H54 (cell line): ENCODE measurements at places on chromosomes 4 and X.

DNA sequence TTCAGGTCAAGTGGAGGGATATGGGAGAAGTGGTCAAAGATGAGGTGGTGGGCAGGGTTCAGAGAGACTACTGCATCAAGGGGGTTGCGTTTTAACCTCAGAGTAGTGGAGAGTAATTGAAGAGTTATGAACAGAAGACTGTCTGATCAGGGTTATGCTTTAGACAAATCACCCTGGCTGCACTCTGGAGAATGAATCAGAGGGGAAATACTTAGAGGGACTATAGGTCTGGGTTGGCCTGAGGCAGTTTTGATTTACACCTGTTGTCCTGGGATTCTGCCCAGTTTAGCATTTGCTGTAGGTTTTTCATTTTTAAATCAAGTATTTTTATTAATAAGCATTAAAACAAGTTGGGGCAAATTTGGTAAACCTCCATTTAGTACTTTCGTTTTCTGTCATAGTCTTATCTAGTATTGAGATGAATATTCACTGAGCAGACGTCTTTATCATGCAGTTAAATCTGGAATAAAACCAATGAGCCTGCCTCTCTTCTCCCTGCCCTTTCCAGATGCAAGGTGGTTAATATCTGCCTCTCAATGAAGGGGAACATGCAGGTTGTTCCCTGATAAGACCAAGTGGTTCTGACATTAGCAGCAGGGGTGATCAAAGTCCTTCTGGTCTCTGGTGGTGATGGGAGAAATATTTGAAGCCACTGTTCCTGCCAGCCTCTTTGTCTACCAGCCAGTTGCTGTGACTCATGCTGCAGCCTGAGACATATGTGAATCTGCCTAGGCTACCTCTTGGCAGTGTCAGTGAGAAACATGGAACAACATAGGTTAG, 116.0 kb upstream of the RPS6KA3 start:
- DNase-seq: no peak

DNA sequence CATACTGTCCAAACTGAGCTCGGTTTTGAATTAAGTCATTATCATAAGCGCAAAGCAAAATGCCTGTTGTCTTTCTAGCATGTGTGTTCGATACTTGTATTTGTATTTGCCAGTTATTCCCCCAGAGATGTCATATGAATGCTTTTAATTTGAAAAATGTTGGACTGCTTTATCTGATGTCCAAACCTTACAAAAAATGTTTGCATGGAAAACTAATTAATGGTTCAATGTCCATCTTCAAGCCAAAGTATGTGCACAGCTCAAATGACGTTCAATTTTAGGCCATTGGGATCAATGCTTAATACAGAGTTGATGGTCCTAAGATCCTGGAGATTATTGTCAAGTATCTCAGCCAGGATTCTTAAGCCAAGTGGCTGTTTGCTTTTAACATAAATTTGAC, 17.2 kb upstream of the HPGDS start:
- no peak for DNase-seq

- no peak for DNase-seq
These were observed 148.7 kb downstream of the FSTL5 start for GRCh38 chr4:162015090-162015489.

DNA sequence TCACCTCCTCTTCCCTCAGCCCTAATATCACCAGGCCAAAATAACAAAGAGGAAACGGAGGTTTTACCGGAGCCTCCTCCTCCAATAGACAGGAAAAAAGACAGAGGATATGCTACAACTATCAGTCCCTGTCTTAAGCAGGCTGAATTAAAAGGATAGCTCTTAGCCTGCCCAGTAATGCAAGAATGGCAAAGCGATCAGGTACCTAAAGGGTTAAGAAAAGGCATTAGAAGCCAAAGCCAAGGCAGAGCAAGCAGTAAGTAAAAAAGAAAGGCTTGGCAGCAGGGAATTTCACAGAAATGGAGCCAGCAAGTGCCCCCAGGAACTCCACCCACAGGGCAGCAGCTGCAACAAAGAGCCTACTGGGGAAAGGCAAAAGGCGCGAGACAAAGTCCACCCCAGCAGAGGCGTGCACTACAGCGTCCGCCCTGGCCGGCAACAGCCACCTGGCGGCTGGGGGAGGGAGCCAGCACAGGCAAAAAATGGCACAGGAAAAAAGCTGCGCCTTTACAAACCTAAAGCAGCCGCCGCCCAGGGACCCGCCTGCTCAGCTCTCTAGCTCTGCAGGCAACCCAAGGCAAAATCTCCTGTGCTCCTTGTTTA, 220.6 kb upstream of the ZC4H2 start:
- DNase-seq: no peak

DNA sequence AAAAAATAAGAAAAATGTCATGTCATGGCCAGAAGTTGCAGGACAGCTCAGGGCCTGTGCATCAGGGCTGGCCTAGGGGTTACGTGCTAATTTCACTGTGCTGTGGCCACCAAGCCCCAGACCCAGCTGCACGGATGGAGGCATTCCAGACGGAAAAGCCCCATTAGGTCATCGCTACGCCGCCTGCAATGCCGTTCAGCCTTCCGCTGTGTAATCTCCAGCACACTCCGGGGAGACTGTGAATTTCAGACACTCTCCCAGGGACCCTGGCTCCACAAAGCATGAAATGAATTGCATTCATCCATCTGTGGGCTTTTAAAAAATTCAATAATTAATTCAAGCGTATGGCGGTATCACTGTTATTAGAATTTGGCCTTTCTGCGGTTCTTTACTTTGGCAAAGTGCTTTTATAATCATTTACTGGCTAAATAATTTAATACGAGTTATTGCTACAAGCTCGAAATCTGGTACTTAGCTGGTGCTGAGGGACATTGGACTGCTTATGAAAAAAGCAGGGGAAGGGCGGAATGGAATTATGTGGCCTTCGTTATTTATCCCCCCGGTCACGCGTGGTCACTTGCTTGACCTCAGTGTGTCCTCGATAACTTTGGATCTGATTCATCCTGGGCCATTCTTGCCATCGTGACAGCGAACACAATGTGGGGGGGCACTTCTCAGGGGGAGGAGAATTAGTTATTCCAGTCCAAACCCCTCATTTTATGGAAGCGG, 9.0 kb upstream of the NSG1 start:
- no peak for DNase-seq

GRCh38 chr4:81213671-81214070, 1.4 kb downstream of the PRKG2 start:
- no peak for DNase-seq

DNA sequence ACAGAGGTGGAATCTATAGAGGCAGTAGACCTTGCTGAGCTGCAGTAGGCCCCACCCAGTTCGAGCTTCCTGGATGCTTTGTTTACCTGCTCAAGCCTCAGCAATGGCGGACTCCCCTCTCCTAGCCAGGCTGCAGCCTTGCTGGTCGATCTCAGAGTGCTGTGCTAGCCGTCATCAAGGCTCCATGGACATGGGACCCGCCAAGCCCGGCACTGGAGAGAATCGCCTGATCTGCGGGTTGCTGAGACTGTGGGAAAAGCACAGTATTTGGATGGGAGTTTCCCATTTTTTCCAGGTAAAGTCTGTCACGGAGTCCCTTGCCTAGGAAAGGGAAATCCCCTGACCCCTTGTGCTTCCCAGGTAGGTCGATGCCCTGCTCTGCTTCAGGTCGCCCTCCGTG, 124.8 kb upstream of the KLF8 start:
- no peak for DNase-seq

GRCh38 chr4:139809757-139810140, 144.1 kb downstream of the MGST2 start:
- DNase-seq: no peak

GRCh38 chrX:113260474-113260873, 419.8 kb upstream of the AMOT start:
- peak; percentile 2 for DNase-seq

GRCh38 chrX:153777261-153778090, 3.4 kb upstream of the SRPK3 start:
- DNase-seq: no peak

DNA sequence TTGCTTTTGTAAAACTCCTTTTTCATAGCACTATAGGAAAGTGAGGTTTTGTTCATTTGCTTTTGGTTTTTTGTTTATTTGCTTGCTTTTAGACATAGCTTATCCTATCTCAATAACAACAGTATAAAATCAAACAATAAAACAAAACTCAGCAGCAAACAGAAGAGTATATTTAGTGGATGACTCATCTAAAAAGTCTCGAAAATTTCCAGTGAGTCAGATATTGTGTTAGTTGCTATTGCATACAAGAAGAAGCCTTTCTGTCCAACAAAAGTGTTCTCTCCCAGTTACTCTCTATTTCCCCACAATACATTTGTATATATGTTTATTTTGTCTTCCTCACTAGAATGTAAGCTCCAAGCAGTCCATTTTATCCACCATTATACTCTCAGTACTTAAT, 36.0 kb upstream of the NPNT start:
- DNase-seq: peak; percentile 4

GRCh38 chr4:36549252-36549651, 267.8 kb downstream of the DTHD1 start:
- DNase-seq: no peak

- DNase-seq: no peak
These were observed 25.4 kb upstream of the SLAIN2 start for GRCh38 chr4:48315728-48316630.

DNA sequence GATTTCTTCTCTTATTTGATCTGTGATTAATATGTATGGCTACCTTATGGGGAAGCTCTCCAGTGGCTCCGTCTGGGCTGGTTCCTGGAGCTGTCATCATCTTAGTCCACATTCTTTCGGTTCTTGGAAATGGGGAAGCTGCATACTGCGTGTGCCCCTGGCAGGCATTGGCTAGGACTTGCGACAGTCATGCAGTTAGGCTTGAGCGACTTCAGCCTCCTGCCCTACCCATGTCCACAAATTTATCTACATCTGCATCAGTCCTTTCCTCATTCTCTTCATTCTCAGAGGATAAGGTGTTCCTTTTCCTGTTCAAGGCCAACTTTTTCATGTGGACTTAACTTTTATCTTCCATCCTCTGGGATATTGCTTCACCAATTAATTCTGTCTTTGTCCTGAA, 214.2 kb downstream of the RELL1 start:
- no peak for DNase-seq

DNA sequence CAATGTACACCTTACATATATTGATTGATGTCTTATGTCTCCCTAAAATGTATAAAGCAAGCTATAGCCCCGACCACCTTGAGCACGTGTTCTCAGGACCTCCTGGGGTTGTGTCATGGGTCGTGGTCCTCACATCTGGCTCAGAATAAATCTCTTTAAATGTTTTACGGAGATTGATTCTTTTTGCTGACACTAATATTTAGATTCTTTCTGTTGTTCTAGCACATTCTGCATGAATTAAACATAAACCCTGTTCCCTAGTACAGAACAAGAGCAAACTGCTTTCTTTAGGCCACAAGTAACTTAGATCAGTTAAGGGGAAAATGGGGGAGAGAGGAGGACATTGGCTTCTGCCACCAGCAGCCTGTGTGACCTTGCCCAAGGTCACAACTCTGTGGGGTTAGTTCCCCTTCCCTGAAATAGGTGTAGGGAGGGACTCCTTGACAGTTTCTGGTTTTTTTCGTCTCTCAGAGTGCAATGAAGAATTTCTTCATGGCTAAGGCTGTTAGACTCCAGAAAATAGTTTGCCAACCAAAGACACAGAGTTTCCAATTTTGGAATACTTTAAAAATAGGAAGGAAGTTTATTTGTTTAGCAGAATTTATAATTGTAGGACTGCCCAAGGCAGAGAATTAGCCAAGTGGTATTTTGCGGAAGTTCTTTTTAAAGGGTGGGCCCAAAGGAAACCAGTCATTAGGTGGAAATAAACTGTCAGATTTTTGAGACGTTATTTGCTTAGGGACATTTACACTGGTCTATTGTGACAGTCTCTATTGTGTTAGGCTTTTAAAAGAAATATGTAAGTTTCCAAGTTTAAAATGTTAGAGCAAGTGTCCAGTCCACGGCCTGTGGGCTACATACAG, 29.4 kb downstream of the PTTG2 start:
- no peak for DNase-seq

- no peak for DNase-seq
These were observed 168.5 kb upstream of the MXRA5 start for GRCh38 chrX:3514996-3515395.

DNA sequence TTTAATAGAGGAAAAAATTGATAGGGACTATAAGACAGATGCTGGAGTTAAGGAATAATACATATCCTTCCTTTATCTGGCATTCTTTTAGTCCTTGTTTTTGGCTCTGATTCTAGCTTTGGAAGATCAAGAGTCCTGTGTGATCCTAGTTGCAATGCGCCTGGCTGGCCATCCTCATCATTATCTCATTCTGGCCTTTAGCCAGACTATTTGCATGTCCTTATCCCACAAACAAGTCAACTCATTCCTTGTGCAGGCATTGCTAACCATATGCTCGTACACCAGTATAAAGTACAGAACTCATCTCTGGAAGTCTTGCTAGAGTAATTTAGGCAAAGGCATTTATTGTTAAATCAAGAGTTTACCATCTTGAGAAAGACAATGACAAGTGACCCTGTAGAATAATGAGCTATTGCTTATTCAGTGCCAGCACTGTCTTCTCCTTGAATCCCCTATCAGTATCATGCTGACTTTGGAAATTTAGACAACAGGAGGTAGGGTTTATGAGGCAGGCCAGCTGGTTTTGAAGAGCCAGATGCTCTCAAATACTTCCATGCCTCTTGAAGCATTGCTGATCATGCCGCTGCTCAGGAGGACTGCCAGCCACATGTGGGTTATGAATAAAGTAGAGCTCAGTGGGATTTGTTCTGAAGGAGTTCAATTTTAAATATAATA, 1730.3 kb upstream of the TENM3 start:
- DNase-seq: no peak

GRCh38 chr4:130825284-130825683, 1729.3 kb downstream of the C4orf33 start:
- DNase-seq: no peak

DNA sequence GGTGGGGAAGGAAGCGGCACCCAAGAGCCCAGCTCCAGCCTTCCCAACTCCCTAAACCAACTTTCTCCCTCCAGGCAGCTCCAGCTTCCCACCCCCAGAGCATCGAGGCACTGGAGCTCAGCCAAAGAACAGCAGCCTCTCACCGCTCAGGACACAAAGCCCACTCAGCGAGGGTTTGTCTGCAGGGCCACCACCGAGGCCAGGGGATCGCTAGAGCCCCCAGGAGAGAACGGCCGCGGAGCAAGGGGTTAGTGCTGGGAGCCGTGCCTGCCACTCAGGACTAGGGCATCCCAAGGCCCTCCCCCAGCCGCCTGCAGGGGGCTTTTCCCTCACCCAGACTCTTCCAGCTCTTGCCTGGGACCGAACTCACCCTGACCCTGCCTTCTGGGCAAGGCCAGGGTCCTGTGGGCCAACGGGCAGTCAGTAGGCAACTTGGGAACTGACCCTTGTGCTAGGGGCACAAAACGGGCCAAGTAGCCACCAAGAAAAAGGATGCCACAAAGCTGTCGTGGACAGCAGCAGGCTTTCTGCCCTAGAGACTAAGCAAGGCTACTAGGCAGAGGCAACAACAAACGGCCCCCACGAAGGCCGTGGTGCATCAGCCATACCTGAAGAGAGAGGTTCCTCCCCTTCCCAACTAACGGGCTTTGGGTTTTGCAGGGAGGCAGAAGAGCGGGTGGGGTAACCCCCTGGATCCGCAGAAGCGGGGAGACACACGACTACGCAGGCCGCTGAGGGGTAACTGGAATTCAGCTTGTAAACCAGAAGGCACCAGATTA, 2.3 kb downstream of the HCFC1 start:
- DNase-seq: no peak

- no peak for DNase-seq
These were observed 88.0 kb downstream of the FNIP2 start for GRCh38 chr4:158856852-158857251.

GRCh38 chr4:39892988-39893692, 84.6 kb downstream of the PDS5A start:
- no peak for DNase-seq

- DNase-seq: no peak
These were observed 92.6 kb downstream of the IQCM start for GRCh38 chr4:149723065-149723464.
